Stimulated activated CD8-positive, alpha-beta memory T cell treated with anti-CD3 and anti-CD28 coated beads, Interleukin-2, amount 100 ng/mL, for 1 hour (primary cell): ENCODE measurements at places on chromosomes 7 and 10.

GRCh38 chr10:110209454-110209925 lies 2.1 kb downstream of the MXI1 start:
- DNase-seq, result no peak

DNA sequence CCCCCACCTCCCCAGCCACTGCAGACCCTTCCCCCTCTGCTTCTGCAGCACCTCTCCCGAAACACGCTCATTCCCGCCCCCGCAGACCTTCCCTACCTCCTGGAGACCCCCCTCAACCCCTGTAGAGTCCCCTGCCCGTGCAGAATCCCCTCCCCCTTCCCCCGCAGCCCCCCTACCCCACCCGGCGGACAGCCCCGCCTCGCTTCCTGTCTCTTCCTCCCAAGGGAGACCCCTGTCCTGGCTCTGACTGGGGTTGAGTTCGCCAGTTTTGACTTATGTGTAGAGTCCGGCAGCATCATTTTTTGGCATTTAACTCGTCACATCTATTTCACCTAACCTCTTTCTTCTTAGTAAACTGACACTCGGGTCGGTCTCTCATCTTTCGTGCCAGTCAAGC lies 54.0 kb downstream of the ALOX5 start:
- no peak for DNase-seq

GRCh38 chr7:89027781-89028180 lies 232.2 kb upstream of the TEX47 start:
- DNase-seq, result no peak

DNA sequence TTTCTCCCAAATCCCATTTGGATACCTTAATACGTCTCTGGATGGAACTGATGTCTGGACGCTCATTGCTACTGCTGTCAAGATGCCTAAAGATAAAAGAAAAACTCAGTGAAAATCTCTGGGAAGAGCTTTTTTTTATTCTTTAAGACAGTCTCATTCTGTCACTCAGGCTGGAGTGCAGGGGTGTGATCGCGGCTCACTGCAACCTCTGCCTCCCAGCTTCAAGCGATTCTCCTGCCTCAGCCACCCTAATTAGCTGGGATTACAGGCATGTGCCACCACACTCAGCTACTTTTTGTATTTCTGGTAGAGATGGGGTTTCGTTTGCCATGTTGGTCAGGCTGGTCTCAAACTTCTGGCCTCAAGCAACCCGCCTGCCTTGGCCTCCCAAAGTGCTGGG lies 102.2 kb downstream of the NT5C2 start:
- DNase-seq, result no peak

- peak; percentile 52 for DNase-seq
These were observed at the start of gene SMURF1 for GRCh38 chr7:99143853-99144672. Gene SMURF1 (minus strand): TSS chr7:99144108. CDS start chr7:99143780, 328 bp downstream.

DNA sequence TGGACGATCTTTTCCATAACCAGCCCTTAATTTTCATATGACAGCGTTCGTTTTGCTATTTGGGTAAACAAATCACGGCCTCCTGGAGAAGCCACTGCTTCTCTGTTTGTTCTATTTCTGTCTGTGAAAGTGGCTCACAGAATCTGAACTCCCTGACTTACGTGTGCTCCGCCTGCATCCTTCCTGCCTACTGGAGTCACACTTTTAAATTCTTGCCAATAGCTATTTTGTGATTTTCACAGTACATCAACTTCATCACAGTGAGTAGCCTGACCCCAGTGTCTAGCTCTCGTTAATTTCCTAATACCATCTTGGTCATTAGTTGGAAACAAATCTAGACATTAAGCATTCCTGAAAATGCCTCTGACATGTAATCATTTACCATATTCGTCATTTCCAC lies 49.0 kb upstream of the NPS start:
- DNase-seq, result no peak

DNA sequence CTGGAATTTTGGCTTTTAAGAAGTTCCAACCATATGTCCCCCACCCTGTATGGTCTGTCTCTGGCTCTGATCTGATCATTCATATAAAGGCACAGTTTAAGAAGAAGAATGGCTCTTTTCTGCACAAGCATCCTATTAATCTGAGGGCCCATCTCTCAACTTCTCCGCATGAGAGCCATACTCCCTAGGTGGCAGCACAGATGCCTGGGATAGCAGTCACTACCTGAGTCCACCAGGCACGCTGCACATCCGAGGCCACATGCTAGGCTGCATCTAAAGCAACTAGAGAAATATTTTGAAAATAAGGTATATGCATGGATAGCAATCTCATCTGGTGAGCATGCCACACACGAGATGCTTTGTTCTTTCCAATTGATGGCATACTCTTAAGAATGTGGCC lies 565.5 kb downstream of the PARD3 start:
- no peak for DNase-seq

DNA sequence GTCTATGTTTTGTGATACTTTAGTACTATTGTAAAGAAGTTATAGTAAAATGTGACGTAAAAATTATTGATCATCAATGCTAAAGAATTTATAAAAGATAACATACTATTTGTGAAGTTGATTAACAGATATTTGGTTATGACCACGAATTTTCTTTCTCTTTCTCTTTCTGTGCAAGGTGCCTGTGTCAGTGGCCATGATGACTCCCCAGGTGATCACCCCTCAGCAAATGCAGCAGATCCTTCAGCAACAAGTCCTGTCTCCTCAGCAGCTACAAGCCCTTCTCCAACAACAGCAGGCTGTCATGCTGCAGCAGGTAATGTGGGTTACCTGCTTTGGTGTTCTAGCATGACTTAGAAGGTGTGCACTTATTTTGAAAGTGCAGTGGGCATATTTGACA lies 213.7 kb downstream of the FOXP2 start:
- DNase-seq, result no peak
